ENCODE measurements at places on chromosomes 3 and 15.
A peak's percentile ranks its signal among the peaks of the same experiment; 100 is the strongest.

DNA sequence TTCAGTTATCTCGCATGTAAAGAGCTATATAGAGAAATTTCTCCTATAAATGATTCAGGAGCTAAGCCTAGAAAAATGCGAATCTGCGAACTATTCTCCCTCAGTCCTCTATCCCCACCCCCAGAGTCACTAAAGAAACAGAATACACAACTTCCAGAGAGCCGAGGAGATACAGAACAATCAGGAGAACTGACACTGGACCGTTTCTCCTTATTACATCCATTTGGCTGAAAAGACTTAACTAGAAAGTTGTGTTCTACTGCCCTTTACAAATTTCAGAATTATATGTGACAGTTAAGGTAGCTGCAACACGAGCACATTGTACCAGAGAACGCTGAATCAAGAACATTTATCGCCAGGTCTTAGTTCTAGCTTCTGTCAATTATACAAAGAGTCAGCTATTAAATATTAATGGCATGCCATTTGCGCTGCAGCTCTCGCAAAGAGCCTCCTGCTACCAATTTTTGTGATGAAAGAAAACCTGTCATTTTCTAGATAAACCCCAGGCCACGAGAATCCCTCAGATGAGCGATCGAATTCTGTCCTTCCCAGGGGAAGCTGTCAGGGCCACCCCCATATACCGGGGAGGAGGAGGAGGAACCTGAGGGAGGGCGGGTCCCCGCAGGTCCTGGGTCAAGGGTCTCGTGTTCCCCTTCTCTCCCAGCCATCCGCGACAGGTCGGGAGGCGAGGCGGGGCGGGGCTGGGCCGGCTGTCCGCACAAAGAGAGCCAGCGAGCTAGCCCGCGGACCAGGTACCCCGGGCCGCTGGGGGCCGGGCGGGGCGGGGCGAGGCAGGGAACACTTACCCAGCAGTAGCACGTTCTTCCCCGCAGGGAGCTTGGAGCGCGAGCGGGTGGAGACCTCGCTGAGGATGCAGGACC lies 878 bp downstream of the DYNC1LI1 start:
- peak; percentile 49 for DNase-seq

DNA sequence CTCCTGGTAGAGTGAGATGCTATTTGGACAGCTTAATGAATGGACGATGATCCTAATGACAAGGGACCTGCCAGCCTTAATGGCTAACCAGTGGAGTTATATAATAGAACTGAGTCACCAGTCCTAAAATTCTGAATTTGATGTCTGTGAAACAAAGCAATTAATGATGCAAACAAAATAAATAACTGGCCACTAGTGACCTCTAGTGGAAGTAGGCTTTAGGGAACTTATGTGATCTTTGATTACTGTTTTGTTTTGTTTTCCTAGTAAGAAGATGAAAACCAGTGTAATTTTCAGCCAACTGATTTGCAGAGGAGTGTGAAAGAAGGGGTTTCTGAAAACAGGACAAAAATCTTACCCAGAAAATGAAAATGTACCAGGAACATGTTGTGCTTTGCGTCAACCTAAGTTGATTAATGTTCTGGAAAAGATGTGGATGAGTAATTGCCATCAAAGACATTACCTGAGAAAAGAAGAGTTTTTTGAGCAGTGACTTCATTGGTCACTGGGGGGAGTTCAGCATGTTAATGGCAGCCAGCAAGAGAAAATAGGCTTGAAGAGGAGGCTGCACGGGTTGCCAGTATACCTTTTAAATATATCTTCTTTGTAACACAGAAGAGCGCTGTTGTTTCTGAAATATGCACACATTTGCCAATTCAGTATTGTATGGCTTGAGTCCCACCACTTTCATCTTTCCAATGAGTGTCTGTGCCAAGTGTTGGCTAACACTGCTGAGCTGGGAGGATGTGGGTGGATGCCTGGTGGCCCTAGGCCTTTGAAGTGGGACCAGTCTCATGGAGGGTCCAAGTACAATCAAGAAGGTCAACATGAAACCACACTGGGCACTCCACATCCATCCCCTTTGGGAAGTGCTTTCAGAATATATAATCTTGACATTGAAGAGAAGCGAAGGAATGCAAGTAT lies 9.3 kb downstream of the VEPH1 start:
- DNase-seq = no peak

DNA sequence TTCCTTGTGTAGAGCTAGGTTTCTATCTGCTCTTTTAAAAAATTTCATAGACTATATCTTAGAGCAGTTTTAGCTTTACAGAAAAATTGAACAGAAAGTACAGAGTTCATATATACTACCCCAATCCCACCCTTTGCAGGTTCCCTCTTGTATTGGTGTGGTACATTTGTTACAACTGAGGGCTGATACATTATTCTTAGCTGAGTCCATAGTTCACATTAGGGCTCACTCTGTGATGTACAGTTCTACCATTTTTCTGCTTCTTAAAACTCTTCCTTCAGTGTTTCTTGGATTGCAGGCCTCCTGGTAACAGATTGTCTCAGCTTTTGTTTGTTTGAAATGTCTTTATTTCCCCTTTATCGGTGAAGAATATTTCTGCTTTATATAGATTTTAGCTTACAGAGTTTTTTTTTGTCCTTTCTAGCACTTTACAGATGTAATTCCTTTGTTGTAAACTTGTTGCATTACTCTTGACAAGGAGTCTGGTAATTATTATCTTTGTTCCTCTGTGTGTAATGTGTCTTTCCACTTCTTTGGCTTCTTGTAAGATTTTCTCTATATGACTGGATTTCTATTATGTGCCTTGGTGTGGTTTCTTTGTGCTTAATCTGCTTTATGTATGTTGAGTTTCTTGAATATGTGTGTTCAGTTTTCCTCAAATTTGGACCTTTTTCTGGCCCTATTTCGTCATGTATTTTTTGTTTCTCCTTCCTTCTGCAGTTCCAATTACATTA lies 25.3 kb downstream of the MEF2A start:
- DNase-seq = no peak

DNA sequence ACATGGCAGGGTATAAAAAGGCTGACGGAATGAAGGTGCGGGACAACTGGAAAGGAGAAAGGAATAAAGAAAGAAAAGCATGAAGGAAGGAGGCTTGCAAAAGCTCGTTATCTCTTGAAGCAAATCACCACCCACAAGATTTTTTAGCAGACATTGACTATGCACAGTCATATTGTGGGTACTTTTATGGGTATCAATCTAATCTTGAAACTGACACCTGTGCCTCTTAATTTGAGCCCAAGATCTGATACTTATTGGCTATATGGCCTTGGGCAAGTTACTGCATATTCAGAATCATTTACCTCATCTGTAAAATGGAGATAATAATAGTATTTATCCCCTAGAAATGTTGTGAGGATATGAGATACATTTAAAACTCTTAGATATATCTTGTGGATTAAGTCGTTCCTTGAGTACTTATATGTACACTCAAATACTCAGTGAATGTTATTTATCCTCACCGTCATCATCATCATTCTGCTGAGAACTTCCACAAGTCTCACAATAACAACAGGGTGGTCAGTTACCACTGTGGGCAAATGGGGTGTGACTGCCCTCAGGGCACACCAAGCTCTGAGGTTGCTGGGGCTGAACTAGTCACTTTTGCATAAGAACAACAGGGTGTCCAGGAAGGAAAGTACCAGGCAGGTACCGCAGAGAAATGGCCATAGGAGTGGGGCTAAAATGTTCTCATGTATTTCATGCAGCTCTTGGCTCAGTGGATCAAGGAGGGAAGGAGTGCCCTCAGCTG lies 266.1 kb downstream of the SLC9A9 start:
- no peak for DNase-seq

GRCh38 chr3:113247675-113248458 lies 36.5 kb downstream of the BOC start:
- DNase-seq = no peak

- no peak for DNase-seq
Observed at GRCh38 chr3:149388531-149389417, 11.3 kb upstream of the TM4SF1 start.

GRCh38 chr15:83565553-83566159 lies 88.3 kb upstream of the ADAMTSL3 start:
- DNase-seq = no peak

DNA sequence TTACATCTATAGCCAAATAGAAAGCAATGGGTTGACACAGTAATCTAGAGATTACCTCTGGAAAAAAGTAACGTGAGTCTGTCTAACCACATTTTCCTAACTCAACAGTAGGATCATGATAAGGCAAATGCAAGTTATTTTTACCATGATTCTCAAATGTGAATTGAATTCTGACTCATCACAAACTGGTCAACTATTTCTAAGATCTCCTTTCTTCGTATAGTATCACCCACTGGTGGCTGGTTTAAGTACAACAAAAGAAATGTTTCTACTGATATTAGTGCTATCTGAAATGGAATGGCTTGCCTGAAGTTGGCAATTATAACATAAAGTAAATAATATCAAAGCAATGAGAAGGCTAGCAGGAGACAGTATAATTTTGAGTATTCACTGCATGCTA lies 102.2 kb downstream of the ABI3BP start:
- peak; percentile 38 for DNase-seq

- no peak for DNase-seq
Observed at GRCh38 chr15:95946926-95947325, 383.6 kb upstream of the NR2F2 start.

- no peak for DNase-seq
Observed at GRCh38 chr3:195075199-195075940, 195.6 kb downstream of the XXYLT1 start.

DNA sequence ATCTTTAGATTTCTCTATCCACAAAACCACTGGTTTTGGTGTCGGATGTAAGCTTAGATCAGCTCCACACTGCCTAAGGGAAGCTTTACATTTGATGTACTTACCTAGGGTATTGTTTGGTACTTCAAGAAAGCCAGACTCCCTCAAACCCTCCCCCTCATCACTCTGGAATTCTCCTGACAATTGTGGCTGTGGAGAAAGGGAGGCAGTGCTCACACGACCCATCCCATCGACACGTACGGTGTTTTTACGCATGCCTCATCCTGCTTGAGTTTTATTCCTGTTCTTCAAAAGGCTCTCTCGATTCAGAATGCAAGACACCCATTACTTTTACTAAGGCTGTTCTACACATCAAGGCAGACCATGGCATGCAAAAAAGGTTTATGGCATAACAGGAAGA lies 67.3 kb upstream of the ONECUT1 start:
- DNase-seq = no peak

GRCh38 chr15:50050986-50051743 lies 67.9 kb downstream of the ATP8B4 start:
- no peak for DNase-seq

DNA sequence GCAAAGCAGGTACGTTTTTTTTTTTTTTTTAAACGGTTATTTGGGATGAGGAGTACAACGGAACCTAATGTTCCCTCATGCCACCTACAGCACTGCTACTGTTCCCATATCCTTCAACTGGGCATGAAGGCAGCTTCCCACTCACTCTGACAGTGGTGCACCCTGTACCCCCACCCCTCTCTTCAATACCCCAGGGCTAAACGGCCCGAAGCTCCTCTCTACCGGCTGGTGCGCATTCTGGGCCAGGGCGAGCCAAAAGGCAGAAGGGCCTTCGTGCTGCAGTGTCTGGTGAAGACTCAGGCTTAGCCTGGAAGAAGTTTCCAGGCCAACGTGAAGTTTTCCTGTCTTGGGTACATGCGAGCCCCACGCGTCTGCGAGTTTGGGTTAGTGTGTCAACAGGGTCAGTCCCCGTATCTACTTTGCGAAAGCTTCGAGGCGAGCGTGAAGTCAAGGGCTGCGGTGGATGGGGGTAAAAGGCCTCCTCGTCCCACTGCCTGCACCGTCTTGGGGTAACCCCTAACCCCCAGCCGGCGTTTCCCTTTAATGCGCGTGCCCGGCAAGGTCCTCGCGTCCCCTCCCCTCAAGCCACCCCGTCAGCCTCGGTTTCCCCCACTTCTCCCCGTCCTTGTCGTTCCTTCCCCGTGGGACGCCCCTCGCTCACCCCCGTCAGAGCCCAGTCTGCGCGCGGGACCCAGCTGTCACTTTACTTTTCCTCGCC lies 765 bp upstream of the UBE2E2 start:
- no peak for DNase-seq

GRCh38 chr15:68149059-68149458 lies 56.1 kb downstream of the CALML4 start:
- DNase-seq = no peak
